NCI-H1417 (cell line): ENCODE measurements at places on chromosomes 3 and 15.

DNA sequence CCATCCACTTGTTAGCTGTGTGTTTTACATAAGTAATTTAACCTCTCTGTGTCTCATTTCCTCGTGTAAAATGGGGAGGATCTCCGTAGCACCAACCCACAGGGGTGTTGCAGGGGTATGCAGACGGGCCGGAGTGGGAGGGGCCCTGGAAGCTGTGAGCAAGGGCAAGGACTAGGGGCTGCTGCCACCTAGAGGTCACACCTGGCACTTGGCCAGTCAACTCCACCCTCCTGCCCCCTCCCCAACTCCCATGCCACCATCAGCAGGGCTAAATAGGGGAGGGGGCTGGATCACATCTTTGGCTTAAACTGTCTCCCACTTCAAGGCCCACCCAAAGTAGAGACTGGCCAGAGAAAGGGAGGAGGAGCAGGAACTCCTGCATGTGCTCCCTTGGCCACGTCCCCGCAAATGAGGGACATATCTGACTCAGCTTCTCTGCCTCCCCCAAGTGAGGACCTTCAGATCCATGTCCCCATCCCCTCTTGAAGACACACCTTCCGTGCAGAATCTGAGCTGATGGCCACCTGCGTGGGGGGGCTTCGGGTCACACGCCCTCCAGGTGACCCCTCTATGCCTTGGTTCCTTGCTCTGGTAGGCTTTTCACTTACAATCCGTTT, 2.6 kb downstream of the CCDC9B start:
- DNase-seq = peak; percentile 55

DNA sequence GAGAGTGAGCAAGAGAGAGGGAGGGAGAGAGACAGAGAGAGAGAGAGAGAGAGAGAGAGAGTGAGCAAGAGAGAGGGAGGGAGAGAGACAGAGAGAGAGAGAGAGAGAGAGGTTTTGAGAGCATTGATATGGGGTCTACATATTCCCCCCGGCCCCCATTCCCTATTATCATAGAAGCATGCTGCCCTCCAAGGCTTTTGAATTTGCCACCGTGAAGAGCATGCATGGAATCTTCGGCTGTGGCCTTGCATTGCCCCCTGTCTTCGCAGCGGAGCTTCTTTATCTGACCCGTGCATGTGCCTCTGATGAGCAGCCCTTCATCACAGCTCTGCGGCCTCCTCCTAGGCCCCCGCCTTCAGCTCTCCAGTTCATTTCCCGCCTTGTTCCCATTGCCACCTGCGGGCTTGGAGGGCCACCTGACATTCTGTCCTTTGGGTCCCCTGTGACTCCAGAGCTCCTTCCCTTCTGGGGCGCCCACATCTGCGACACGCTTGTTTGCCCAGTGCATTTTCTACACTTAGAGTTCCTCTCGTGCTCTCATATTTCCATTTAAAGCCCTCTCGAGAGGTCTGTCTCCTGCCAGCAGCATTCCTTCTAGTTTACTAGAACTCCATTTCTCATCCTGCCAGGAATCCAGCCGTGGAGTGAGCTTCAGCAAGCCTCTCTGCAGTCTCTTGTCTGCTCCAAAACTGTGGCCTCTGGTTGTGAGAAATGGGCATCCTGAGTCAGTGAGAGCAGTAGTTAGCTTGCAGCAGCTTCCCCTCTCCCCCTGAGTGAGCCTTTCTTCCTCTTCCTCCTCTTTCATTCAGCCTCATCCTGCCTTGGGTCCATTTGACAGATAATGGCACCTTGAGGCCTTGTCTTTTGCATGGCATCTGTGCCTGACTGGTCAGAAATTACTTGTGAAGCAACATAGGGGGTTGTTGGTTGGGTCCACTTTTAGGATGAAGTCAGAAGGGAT, 25.3 kb downstream of the LPP start:
- DNase-seq = peak; percentile 28

GRCh38 chr15:90307661-90308060, 42.2 kb downstream of the NGRN start:
- no peak for DNase-seq

GRCh38 chr3:149366031-149366430, 11.4 kb downstream of the TM4SF1 start:
- no peak for DNase-seq
